T-helper 1 cell (primary cell): ENCODE measurements at places on chromosomes 5 and 9.

DNA sequence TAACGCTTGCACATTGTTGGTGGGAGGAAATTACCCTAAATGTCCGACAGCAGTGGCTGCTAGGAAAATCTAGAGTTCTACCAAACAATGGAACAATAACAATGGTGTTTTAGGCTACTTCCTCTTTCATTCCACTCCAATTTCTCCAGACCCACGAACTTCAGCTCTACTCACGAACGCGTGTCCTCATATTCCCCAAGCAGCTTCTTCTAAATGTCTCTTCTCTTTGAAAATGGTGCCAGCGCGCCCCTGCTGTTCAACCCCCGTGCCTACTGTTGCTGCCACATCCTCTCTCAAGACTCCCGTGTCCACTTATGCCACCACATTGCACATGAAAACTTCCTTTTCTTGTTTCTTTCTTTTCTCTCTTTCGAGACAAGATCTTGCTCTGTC is 25.6 kb downstream of the OR2V2 start:
- no peak for DNase-seq

DNA sequence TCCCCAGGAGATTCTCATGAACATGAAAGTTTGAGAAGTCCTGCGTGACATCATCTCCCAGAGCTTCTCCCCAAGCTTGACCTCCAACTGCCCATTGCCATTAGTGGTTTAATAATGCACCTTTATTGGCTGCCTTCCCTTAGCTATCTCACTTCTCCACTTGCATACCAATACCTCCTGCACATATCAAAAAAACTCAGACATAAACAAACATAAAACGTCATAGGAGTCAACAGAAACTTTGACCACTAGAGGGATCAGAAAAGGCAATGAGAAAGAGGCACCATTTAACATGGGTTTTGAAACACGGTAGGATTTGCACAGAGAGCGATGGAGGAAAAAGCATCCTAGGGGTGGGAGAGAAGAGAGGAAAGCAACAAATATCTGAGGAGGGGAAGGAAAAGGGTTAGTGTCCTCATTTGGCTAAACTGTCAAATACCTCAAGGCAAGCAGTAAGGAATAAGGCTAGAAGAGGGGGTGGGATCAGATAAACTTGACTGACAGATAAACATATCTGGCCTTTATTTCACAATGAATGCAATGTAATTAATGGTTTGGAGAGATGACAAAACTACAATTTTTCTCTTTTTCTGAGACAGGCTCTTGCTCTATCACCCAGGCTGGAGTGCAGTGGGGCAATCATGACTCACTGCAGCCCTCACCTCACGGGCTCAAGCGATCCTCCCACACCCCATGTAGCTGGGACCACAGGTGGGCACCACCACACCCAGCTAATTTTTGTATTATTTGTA is 27.0 kb downstream of the GNAQ start:
- DNase-seq, result no peak

- no peak for DNase-seq
Observed at GRCh38 chr5:180776376-180776775, 26.2 kb downstream of the MGAT1 start.

GRCh38 chr9:89868100-89868499 is 263.3 kb downstream of the GADD45G start:
- no peak for DNase-seq

DNA sequence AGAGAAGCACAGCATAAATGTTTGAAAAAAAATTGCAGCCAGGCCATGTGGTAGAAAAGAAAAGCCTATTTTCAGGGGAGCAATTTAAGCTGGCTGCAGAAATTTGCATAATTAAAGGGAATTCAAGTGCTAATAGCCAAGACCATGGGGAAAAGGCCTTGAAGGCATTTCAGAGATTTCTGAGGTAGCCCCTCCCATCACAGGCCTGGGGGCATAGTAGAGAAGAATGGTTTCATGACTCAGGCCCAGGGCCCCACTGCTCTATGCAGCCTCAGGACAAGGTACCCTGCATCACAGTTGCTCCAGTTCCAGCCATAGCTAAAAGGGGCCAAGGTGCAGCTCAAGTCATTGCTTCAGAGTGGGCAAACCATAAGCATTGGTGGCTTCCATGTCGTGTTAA is 1416.0 kb downstream of the EFNA5 start:
- no peak for DNase-seq

GRCh38 chr5:112795944-112796678 is 58.4 kb downstream of the APC start:
- DNase-seq, result no peak

GRCh38 chr5:141883184-141883891 is 5.1 kb upstream of the PCDH1 start:
- DNase-seq, result no peak

DNA sequence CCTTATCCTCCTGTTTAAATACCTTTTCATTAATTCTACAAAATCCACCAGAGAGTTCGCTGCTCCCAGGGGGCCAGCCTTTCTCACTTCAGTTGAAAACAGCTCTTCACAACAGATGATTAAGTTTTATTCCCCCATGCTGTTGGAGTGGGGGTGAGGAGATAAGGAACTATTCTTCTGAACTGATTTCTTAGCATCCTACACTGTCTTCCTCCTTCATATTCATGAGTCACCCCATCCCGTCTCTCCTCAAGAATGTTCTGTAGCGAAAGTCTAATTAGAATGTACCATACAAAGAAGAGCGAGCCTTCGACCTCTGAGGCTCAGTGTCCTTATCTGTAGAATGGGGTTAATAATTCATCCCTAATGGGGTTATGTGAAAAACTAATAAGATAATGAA is 138.0 kb downstream of the PIK3R1 start:
- no peak for DNase-seq

- DNase-seq, result no peak
Observed at GRCh38 chr5:1099926-1100663, 11.8 kb downstream of the SLC12A7 start.
